ENCODE measurements at places on chromosomes 1 and 21.

DNA sequence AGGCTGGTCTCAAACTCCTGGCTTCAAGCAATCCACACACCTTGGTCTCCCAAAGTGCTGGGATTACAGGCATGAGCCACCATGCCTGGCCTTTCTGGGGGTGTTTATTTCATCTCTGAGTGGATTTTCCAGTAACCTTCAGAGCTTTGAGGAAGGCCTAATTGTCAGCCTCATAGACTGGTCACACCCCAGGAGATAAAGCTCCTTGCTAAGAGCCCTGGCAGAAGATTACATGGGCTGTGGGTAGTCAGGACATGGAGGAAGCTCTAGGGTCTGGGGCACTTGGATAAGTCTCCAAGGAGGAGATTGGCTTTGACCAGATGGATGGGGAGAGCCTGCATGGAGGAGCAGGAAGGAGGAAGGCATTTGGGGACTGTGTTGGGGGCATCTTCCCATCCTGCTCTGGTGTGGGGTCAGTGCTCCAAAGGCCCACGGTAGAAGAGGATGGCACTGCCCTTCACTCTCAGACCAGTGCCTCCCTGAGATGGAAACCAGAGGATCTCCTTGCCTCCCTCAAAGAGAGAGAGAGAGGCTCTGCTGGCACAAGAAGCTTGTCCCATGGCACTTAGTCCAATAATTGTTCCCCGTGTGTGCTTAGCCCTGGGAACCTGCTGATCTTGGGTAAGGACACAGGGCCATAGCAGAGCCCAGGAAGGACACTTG lies 14.7 kb upstream of the GSTM4 start:
- DNase-seq, result no peak

DNA sequence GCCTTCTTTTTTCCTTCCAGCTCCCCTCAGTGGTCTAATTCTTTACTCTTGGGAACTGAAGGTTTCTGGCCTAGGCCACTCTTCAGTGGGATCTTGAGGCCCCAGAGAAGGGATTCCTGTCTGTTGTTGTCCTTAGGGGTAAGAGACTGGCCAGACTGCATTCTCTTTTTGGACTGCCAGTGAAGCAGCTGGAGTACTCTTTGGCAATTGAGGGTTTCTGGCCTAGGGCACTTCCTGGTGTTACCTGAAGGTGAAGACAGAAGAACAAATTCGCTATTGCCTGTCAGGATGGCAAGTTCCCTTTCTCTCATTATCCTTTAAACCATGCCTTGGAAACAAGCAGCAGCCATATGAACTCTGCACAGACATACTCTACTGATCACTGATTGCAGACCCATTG lies 286.6 kb upstream of the ZP4 start:
- DNase-seq, result no peak

DNA sequence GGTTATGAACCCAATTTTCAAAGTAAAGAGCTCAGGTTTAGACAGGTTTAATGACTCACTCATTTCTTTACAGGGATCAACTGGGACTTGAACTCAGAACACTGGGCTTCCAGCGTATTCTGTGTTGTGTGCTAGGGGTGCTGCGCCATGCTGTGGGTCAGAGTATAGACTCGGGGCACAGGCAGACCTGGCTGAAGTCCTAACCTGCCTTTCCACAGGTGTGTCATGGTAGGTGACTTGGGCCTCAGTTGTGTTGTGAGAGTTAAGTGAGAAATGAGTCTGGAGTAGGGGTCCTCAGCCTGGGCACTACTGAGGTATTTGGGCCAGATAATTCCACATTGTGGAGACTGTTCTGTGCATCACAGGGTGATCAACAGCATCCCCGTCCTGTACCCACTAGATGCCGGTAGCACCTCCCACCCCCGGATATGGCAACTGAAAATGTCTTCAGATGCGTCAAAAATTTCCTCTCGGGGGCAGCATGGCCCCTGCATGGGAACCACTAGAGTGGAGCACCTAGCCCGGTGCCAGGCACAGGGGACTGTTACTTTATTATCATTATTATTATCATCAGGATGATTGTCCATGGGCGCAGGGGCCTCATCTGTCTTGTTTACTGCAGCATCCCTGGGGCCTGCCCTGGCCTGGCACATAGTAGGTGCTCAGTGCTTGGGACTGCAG lies 575.5 kb downstream of the PTPRU start:
- DNase-seq, result no peak

DNA sequence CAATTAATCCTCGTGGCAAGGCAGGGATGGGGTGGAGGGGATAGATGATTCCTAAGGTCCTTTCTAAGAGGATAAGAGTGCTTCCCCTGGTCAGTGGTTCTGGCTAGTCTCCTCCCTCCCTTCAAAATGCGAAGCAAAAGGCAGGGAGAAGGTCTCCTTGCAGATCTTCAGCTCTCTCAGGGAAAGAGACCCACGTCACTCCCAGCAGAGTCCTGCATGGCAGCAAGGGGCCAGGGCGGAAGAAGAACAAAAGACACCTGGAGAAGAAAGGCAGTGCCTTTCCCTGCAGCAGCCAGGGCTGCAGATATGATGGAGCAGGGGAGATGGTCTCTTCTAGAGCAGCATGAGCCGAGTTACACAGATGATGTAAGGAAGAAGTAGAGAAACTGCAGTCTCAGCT lies 29.6 kb upstream of the SLAMF9 start:
- DNase-seq, result peak; percentile 71

- no peak for DNase-seq
These were observed at the start of gene TNFSF4 for GRCh38 chr1:173206816-173207568. TNFSF4 (minus strand) TSS chr1:173207331; CDS start chr1:173207176, 155 bp downstream.

GRCh38 chr1:230232371-230232771 lies 165.3 kb downstream of the GALNT2 start:
- DNase-seq, result no peak

GRCh38 chr1:230270559-230271281 lies 155.4 kb downstream of the PGBD5 start:
- DNase-seq, result no peak

- no peak for DNase-seq
These were observed 149.5 kb downstream of the ZBTB18 start for GRCh38 chr1:244200596-244200995.

- no peak for DNase-seq
These were observed 89.0 kb downstream of the URB2 start for GRCh38 chr1:229714964-229715603.

GRCh38 chr1:76125473-76126219 lies 51.1 kb downstream of the ST6GALNAC3 start:
- DNase-seq, result no peak

GRCh38 chr1:217871955-217872354 lies 240.8 kb downstream of the SPATA17 start:
- DNase-seq, result no peak

DNA sequence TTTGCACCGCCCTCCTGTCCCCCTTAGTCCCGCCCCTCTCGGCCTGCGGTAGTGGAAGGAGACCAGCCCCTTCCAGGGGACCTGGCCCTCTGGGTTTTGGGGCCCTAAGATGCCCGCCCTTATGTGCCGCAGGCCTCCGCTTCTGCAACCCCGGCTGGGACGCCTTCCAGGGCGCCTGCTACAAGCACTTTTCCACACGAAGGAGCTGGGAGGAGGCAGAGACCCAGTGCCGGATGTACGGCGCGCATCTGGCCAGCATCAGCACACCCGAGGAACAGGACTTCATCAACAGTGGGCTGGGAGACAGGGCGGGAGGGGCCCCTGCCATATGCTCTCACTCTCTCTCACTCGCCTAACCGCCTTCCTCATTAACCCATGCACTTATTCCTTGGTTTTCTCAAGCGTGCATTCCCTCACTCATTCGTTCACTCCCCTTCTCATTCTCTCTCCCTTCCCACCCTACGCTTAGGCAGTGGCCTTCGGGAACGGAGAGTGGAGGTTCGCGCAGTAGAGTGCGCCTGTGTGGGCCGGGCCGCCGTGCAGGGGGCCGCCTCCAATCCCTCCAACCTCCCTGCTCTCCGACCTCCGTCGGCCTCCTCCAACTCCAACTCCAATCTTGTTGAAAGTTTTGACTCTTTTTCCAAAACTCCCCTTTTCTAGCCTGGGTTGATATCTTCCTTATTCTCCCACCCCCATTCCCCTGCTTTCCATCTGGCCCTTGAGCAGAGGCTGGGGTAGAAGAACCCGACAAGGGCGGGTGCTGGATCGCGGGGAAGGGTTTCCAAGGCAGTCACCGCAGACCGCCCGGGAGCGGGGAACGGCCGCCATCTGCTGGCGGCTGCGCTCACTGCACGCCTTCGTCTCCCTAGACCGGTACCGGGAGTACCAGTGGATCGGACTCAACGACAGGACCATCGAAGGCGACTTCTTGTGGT lies 15.2 kb downstream of the BCAN start:
- DNase-seq, result peak; percentile 93

- no peak for DNase-seq
These were observed 74.5 kb upstream of the S1PR1 start for GRCh38 chr1:101162300-101162699.

- DNase-seq, result no peak
These were observed 282.6 kb downstream of the MRPL39 start for GRCh38 chr21:25324666-25325065.

GRCh38 chr1:33007190-33008050 lies 29.3 kb downstream of the AK2 start:
- peak; percentile 46 for DNase-seq

DNA sequence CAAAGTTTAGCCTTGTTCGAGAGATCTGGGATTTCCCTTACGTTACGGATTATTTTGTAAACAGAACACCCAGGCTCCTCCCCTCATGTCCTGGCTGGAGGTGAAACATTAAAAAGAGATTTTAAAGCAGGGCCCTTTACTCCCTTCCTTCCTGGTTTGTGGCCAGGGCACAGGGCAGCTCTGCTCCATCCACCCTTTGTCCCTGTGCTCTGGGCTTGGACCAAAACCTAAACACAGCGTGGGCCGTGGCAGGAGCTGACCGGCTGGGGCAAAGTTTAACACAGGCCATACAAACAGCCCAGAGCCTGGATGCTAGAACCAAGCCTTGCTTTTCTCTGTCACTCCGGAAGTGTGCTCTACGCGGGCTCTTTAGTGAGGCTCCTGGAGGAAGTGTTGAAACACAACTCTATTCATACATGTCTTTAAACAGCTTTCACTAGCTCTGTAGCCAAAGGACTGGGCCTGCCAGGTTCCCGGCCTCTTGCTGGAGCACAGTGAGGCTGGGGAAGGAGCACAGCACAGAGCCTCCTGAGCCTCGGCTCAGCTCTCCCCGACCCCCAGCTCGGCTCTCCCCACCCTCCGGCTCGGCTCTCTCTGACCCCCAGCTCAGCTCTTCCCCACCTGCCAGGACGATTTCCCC lies 84.7 kb downstream of the PDE9A start:
- DNase-seq, result no peak

GRCh38 chr1:165207853-165208515 lies 148.5 kb downstream of the LMX1A start:
- peak; percentile 51 for DNase-seq

DNA sequence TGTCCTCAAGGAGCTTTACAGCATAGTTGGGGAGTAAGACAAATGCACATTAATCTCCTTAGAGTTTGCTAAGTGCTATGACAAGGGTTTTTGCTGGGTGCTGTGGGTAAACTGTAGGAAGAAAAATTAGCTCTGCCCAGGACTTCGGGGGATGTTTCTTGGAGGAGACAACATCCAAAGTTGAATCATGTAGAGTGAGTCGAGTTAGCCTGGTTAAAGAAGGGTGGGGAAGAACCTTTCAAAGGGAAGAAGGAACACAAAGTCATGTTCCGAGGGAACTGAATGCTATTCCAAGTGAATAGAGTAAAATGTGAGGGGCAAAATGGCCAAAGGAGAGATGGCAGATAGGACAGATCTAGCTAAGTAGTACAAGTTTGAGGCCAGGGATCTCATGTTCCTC lies 17.1 kb downstream of the SPRTN start:
- DNase-seq, result no peak

DNA sequence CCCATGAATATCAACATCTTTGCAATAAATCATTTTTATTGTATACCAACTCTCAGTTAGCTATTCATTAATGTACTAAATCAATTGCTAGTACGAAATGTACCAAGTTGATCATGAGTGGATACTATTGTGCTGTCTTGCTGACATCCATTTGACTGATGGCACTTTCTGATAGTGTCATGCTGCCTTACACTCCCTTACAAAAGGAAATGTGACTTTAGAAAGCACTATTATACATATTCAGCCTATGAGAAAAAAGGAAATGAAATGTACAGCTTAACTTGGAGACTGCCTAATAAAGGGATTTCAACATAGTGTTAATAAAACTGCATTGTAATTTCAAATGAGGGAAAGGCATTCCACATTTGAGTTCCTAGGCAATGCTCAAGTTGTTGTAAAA lies 52.2 kb downstream of the PLA2G4A start:
- no peak for DNase-seq

GRCh38 chr1:151199873-151200581 lies 1.7 kb downstream of the PIP5K1A start:
- DNase-seq, result no peak

- peak; percentile 28 for DNase-seq
These were observed 69.7 kb upstream of the USP24 start for GRCh38 chr1:55284856-55285255.

GRCh38 chr1:63557365-63557987 lies 34.2 kb downstream of the EFCAB7 start:
- DNase-seq, result peak; percentile 23

DNA sequence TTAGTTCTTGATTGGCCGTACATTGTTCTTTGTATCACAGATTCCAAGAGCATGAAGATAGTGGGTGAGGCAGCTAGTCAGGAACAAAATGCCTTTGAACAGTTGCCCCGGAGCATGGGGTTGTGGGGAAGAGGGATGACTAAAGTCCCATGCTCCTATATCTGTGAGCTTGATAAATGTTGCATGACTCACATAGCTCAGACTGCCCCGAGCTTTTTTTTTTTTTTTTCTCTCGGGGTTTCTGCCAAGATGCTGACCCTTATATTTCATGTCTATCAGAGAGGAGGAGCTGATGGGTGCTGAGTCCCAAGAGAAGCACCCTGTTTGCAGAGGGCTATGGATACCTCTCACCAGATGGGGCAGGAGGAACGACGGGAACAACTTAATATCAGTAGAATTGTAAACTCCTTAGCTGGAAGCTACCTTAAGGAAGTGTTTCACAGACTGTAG lies 40.6 kb downstream of the SRRM1 start:
- no peak for DNase-seq

DNA sequence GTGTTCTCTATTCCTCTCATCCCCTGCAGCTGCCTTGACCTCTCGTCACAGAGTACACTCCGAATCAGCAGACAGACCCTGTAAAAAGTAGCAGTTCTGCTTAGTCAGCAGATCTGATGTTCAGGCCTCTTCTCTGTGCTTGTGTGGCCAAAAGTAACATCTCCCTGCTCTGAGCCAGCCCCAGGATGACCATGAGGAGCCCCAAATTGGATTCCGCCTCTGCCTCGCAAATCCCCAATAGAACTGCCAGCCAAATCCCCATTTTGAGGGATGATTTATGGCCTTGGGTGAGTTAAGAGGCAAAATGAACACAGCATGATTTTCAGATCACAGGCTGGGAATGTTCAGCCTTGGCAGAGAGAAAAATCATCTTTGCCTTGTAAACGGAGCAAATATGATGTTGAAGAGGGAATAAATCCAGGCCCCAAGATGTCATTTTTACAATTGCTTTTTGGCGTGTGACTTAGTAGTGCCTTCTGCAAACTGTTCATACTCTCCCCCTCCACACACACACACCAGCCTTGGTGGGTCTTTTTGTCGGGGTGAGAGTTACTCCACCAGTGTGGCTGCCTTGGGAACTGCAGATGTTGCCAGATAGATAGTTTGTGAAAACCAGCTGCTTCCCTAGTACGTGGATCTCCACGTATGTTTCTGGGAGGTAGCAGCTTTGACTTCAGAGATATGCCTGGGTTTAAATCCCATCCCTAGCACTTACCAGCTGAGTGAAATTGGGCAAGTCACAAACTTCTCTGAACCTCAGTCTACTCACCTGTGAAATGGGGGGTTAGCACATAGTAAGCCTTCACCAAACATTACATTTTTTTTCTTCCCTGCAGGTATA lies 77.8 kb downstream of the MAN1C1 start:
- DNase-seq, result no peak
